ENCODE measurements at places on chromosomes 5 and 9. TPM values are rescaled to one million over a fixed set of nuclear protein-coding genes. Genes with fewer than 3 reads are reported as not detected.
A peak's percentile ranks its signal among the peaks of the same experiment; 100 is the strongest.

Gene PRELID2
- 0.69 TPM for total RNA-seq

Gene LPCAT1
- 57.7 TPM for total RNA-seq

Gene SOHLH1
- not detected for total RNA-seq

Gene SLC9A3
- total RNA-seq: 2.0 TPM

Gene SCAI
- 14.3 TPM for total RNA-seq

Gene PTGES
- total RNA-seq: not detected

Gene SIGMAR1
- total RNA-seq: 28.4 TPM

Gene PCDHGA8
- not detected for total RNA-seq

DNA sequence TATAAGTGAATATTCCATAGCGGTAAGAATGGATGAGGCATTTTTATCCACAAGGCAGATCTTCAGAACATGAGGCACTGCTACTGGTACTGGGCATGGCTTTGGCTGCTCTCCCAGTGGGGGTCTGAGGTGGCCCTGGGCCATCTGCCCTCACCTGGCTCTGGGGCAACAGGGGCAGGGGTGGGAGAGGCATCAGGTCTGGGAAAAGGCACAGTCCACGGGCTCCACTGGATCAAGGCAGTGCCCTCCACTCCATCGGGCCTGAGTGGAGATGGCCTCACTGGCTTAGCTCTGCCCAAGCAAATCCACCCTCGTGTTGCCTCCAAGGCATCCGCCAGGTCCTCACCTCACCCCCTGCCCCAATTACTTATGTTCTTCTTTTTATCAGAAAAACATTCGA lies 10.9 kb upstream of the NKD2 start:
- DNase-seq: no peak

- DNase-seq: no peak
Observed at GRCh38 chr5:93674866-93675459, 66.4 kb downstream of the POU5F2 start.

GRCh38 chr5:60092671-60093422 lies 199.3 kb upstream of the PDE4D start:
- no peak for DNase-seq

DNA sequence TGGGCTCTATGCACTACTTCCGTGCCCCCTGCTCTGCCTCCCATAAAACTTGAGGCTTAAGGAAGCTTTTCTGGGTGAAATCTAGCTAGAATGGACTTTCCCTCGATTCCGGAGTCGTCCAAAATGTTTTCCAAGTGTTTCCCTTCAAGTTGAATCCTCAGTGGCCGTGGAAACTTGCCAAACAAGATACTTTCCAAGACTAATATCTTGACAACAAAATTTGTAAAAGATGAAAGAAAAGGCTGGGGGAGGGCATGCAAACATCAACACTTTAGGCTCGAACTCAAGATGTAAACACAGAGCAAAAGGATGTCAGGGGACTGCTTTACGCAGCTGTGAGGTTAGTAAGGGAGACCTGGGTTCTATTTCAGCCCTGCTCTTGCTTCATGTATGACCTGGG lies 482.8 kb upstream of the KLF4 start:
- DNase-seq: no peak

GRCh38 chr5:122402955-122403685 lies 91.1 kb downstream of the SNCAIP start:
- DNase-seq: no peak

DNA sequence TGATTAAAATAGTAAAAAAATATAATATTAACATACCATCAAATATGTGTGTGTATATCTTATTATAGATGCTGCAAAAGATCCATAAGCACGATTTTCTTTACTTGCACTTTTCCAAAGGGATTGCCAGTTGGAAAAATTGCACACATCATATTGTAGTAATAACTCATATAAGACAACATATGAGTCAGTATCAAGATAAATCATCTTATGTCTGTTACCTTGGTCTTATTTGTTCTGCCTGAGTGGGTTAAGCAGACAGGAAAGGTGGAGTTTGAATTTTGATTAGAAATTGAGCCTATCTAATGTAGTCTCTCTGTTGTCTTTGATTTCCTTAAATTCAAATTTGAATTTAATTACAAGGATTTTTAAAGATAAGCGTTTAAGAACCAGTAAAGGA lies 24.6 kb downstream of the LYSMD3 start:
- DNase-seq: no peak

DNA sequence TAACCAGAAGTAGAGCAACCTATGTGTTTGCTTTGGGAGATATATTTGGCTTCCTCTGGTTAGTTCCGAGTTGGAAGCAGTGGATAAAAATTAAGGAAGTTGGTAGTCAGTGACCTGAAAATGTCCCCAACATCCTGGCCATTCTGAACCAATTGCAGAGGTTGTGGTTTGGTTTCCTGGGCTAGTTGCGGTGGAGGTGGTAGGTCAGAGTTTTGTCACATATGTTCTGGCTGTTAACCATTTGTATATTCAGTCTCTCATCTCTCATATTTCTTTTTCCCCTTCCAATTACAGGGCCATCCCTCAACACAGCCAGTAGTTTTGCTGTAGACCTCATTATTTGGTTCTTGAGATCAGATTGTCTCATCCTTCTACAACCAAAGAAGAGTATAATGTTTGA lies 1026.9 kb downstream of the PTPRD start:
- DNase-seq: no peak

DNA sequence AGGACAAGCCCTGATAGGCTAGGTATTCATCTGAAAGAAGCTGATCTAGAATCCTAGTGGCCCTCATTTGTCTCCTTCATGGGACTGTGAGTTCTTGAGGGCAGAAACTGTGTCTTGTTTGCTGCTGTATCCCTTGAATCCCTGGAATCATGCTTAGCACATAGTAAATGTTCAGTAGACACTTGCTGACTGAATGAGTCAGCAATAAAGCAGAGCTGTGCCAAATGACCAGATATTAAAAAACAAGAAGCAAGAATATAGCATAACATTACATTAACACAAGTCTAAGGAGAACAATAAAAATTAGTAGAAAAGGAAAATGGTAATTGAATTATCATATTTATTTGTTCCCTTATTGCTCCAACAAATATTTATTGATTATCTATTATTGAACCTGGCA lies 420.5 kb downstream of the ZSWIM6 start:
- no peak for DNase-seq

GRCh38 chr5:3659907-3660306 lies 64.3 kb downstream of the IRX1 start:
- DNase-seq: no peak

GRCh38 chr5:170008376-170008775 lies 28.1 kb upstream of the INSYN2B start:
- no peak for DNase-seq

GRCh38 chr5:172493906-172494305 lies 39.6 kb upstream of the SH3PXD2B start:
- no peak for DNase-seq

DNA sequence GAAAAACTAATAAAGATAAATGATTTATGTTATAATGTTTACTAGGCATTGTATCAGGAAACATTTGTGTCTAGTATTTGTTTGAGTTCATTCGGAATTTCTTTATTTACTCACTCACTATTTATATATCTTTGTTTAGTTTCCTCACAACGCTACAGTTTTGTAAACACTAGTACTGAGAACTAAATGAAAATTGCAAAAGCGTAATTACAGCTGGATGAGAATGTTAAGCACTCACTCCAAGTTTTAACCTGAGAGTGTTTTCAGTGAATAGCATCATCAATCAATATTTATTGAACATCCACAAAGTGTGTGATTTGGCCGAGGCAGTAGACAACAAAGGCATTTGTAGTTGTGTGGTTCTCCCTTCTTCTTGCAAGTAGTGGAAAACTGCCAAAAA lies 969.6 kb upstream of the DMAC1 start:
- DNase-seq: no peak

- DNase-seq: no peak
Observed at GRCh38 chr5:161547406-161547737, 847 bp upstream of the GABRB2 start.

DNA sequence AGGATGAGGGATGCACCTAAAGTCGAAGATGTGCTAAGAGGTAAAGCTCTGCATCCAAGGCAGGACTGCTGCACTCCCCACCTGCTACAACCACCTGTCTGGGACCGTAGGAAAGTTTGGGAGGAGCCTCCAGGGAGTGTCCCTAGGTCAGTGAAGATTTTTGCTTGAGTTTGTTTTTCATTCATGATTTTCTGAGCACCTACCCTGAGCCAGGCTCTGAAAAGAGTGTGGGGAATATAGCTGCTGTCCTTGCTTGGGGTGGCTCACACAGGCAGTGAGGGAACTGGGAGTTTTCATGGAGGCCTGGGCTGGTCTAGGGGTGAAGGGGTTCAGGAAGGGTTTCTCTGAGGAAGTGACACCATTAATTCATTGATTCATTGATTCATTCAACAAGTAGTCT lies 48.9 kb downstream of the SAR1B start:
- no peak for DNase-seq

DNA sequence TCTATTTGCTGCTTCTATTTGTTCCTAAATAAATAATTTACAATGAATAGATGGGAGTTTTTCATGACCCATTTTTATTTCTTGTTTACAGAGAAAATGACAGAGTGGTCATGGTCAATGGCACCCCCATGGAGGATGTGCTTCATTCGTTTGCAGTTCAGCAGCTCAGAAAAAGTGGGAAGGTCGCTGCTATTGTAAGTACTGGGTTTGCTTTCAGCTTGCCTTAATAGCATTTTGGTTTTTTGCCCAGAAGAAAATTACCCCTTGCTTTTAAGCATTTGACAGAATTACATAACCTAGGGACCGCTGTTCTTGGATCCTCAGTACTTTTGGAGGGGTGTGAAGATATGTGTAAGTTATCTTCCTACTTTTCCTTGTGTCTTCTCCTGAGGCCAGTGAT lies 44.1 kb downstream of the TJP2 start:
- no peak for DNase-seq

- DNase-seq: no peak
Observed at GRCh38 chr9:133523106-133523505, 1.7 kb downstream of the MYMK start.

DNA sequence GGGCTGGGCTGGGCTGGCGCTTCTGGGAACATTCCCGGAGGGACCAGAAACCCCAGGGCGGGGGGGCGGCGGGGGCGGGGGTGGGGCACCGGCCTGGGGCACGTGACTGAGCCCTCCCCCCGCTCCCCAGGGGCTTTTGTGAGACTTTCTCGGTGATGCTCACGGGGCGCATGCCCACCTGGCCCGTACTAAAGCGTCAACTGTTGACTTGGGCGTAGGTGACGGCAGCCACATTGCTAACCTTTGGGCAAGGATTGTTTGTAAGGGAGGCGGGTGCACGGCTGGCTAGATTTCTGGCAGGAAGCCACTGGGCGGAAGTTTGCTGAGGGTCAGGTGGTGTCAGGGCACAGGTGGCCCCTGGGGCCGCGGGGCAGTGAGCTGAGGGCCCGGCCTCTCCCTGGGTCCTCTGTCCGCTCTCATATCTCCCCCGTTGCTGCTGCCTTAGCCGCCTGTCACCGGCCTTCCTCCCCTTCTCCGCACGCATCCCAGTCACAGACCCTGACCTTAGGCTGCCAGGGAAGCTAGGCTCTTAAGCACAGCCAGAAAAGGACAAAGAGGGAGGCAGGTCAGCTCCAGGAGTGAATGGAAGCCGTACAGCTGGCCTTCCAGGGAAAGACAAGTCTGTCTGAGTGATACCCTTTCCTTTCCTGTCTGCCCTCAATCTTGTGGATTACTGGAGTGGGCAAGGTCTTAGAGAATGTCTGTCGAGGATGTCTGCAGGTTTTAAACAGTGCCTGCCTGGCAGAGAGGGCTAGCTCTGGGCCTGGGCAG lies 812 bp downstream of the CACFD1 start:
- peak; percentile 63 for DNase-seq

- no peak for DNase-seq
Observed at GRCh38 chr5:126398791-126399190, 24.4 kb upstream of the GRAMD2B start.

Measured in T-cell (primary cell).